ENCODE measurements at places on chromosomes 7 and 10.

- DNase-seq = no peak
These were observed 305.5 kb downstream of the DNAJB9 start for GRCh38 chr7:108875139-108875538.

DNA sequence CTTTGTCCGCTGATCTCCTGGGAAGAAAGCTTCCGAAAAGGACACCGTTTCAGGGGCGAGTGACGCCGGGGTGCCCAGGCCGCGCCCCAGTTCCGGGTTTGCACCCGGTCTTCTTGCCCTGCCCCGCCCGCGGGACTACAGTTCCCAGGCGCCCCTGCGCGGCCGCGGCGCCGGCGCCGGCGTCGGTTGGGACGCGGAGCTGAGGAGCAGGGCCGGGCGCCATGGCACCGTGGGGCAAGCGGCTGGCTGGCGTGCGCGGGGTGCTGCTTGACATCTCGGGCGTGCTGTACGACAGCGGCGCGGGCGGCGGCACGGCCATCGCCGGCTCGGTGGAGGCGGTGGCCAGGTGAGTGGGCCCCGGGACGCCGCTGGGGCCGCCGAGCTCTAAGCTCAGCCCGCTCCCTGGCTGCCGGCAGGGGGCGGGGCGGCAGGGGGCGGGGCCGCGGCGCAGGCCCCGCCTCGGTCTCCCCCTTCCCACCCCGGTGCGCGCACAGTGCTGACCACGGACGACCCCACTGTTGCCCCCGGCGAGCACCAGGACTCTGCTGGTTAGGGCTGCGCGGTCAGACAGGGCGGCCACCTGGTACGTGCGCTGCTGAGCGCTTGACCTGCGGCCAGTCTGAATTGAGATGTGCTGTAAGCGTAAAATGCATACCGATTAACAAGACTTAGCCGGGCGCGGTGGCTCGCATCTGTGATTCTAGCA lies at the start of gene LHPP:
LHPP (plus strand) TSS at position 182 of the 706 bp plus-strand sequence; CDS start at position 222, 40 bp downstream.
- peak; percentile 43 for DNase-seq

DNA sequence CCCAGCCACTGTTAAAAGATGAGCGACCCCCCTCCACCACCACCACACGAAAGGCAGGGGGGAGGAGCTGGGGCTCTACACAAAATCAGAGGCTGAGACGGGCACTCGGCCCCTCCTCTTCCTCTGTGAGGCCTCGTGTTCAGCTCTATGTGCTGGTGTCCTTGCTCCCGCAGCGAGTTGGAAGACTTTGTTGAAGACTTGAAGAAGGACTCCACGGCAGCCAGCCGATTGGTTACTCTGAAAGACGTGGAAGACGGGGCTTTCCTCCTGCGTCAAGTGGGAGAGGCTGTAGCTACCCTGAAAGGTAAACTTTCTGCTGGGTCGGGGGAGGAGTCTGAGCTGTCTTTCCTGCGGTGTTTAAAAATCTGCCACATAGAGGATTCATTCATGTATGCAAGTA lies 203.7 kb downstream of the ARHGAP21 start:
- DNase-seq = no peak

GRCh38 chr7:95478272-95479037 lies 7.3 kb upstream of the ASB4 start:
- no peak for DNase-seq

GRCh38 chr10:70222340-70222794 lies 10.9 kb downstream of the PPA1 start:
- DNase-seq = no peak

- DNase-seq = no peak
These were observed 41.8 kb upstream of the FIGNL1 start for GRCh38 chr7:50491943-50492342.

- DNase-seq = no peak
These were observed 19.0 kb downstream of the GBF1 start for GRCh38 chr10:102264371-102264770.

- DNase-seq = no peak
These were observed 243.6 kb downstream of the ELFN1 start for GRCh38 chr7:1913466-1914282.

- DNase-seq = no peak
These were observed 41.9 kb upstream of the FRMD4A start for GRCh38 chr10:14372606-14373005.

- DNase-seq = no peak
These were observed 48.8 kb upstream of the CARD11 start for GRCh38 chr7:3092468-3092867.

- no peak for DNase-seq
These were observed 336.3 kb downstream of the PTPRN2 start for GRCh38 chr7:158251061-158251965.

DNA sequence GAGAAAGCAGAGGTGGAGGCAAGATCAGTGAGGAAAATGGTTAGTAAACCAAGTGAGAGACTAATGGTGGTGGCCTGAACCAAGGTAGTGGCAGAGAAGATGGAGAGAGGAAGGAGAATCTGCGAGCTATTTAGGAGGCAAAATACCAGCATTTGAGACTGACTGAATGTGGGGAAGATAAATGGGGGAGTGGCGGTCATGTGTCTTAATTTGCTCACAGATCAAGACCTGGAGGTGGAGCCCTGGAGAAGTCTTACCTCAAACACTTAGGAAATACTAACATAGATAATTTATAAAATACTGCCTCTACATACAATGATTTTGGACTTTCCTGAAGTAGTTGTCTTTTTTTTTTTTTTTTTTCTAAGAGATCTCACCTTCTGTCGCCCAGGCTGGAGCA lies 34.7 kb downstream of the ICA1 start:
- DNase-seq = no peak

DNA sequence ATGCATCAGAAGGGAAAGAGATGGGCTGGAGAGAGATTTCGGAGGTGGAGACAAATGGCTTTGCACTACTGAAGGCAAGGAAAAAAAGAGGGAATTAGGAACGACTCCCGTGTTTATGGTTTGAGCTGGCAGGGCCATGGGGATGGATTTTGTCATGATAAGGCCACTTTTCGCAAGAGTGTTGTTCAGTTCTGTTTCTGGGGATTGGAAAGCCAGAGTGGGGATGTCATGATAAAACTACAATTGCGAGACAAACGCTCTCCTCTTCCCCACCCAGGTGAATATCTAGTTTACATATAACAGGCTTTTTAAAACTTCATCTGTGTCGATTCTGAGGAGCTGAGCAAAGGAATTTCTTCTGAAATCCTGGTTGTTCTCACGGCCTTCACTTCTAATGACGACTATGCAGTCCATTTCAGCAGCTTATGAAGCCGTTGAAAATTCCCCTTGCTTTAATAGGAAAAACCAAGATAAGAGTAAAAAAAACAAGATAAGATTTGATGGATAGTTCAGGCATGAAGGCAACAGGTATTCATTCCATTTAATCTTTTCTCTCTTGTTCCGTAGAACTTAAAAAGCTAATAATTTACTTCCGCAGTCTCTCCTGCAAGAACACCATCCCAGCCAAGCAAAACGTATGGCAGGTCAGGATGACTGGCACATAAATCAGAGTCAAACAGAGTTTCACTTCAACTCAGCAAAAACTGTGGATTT lies 245.6 kb upstream of the PITRM1 start:
- DNase-seq = no peak

- DNase-seq = no peak
These were observed 963.2 kb upstream of the CELF2 start for GRCh38 chr10:10054466-10054865.

GRCh38 chr7:27169658-27170425 lies 4.3 kb downstream of the HOXA10 start:
- no peak for DNase-seq

GRCh38 chr7:36119005-36119706 lies 33.9 kb upstream of the EEPD1 start:
- DNase-seq = peak; percentile 42

DNA sequence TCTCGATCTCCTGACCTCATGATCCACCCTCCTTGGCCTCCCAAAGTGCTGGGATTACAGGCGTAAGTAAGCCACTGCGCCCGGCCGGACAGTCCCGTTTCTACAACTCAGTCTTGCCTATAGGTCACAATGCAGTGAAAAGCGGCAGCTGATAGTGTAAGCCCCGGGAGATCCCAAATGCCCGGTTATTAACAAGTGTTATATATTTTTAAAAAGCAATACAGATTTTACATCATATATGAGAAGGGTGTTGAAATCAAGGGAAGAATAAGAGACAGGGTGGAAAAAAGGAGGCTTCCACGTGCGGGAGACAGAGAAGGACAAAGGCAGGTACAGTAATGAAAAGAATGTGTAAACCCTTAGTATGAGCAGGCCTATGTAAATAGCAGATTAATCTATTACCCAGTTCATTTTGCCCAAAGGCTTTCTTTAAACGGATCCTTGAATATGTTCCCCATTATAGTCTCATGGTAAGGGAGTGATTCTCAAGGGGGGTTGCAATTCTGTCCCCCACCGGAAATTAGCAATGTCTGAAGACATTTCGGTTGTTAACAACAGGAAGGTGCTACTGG lies 170.8 kb downstream of the PDE1C start:
- no peak for DNase-seq

- no peak for DNase-seq
These were observed 86.1 kb downstream of the TRIM24 start for GRCh38 chr7:138546064-138546619.

GRCh38 chr7:158000160-158000559 lies 587.5 kb downstream of the PTPRN2 start:
- DNase-seq = no peak

GRCh38 chr10:121406823-121407545 lies 191.3 kb downstream of the FGFR2 start:
- DNase-seq = no peak

GRCh38 chr10:78548369-78548768 lies 514.7 kb downstream of the RPS24 start:
- DNase-seq = no peak

- no peak for DNase-seq
These were observed 223.6 kb downstream of the RELN start for GRCh38 chr7:103765901-103766300.

DNA sequence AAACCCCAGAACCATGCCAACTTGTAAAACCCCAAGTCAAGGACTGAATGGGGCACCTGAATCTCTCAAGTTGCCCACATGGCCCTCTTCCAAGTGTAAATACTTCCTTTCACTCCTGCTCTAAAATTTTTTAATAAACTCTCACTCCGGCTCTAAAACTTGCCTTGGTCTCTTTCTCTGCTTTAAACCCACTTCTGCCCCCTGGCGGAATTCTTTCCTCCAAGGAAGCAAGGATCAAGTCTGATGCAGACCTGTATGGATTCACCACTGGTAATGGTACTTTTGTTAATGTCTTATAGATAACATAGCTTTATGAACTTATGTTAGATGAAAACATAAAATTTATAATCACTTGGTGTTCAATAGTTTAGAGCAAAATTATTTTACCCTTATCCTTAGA lies 33.8 kb downstream of the SLC16A9 start:
- DNase-seq = no peak

DNA sequence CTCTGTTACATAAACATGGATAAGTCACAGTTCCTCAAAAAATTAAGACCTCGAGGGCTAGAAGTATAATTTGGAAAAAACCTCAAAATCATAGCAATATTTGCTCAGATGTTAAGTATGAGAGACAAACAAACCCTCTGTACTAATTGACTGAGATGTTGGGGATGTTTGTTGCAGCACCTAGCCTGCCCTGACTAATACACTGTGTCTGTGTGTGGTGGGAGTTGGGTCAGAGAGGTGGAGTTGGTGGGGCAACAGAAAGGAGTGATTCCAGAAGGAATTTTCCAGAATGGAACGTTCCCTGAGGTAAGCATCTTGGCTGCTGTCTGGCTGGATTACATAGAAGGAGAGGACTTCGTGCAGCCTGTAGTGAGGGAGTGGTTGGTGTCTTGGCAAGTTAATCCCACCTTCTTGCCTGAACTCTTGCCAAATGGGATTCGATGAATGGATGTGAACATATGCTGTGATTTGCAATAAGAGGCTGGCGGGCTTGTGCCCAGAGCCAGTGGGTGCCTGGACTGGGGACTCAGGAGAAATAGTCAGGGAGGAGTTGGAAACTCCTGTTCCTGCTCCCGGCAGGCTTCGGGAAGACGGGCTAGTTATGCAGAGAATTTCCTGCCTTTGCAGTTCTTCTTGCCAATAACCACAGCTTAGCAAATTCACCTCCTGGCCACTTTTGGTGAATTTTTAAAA lies 9.3 kb upstream of the FAM180A start:
- no peak for DNase-seq

DNA sequence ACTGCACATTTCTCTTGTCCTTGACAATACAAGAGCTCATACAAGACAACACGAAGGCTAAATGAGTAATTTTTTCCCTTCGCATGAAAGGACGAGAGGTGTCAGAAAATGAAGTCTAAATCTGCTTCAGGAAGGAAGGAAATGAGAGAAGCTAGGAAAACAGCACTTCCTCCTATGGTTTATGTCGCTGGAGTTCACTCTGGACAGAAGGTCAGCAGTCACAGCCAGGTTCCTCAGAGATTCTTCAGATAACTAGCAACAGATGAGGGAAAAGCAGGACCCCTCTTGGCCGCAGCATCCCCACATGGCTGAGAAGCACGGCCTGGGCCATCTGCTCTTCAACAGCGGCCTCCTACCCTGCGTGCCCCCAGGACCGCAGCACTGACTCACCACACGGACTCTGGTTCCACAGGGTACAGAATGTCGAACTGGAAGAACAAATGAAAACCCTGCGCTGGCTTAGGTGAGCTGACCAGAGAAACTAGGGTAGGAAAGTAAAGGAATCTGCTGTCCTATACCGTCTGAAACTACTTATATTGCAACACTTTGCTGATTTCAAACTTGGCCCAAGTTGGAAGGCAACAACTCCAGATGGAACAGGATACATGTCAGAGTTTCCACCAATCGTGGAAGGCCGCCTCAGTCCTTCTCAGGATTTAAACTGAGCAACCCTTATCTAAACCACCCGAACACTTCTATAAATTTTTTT lies 26.3 kb downstream of the DNMBP start:
- DNase-seq = no peak

DNA sequence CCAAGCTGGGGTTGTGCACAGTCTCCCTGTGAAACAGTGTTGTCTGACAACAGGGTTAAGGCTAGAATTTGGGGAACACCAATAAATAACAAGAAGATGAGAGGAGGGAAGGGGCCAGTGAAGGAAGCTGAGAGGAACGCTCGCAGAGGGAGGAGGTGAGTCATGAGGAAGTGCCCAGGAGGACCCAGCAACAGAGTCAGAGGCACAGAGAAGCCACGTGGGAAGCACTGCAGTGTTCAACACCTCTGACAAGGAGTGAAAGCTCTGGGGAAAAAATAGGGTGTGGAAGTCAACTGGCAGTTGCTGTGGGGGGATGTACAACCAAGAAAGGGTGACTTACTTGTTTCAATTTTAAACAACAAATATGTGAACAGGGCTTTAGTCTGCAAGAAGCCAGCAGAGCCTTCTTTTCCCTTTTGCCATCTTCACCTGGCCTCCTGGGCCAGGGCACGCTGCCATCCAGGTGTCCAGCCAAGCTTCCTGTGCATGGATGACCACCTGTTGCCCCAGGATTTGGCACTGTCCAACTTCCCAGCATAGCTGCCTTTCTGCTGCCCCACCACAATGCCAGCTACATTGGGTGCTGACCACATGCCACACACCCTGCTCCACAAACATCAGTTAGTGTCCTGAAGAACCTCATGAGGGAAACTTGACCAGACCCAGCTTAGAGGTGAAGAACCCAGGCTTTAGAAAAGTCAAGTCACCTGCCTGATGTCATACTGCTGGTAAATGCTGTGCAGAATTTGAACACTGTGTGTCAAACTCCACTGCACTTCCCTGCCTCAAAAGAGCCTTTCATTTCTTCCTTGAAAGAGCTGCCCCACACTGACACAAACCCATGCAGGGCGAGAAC lies 69.6 kb downstream of the ATXN7L1 start:
- DNase-seq = no peak

- no peak for DNase-seq
These were observed 61.2 kb upstream of the FAM20C start for GRCh38 chr7:130875-131780.

GRCh38 chr7:2036786-2037185 lies 196.0 kb downstream of the MAD1L1 start:
- DNase-seq = no peak
